ENCODE measurements at places on chromosomes 6 and 20.

- DNase-seq: no peak
Observed at GRCh38 chr6:102039441-102039840, 645.9 kb downstream of the GRIK2 start.

GRCh38 chr6:6870921-6871320 is 236.8 kb upstream of the RREB1 start:
- DNase-seq: no peak

GRCh38 chr6:149896491-149896890 is 1.4 kb downstream of the RAET1E start:
- DNase-seq: no peak

DNA sequence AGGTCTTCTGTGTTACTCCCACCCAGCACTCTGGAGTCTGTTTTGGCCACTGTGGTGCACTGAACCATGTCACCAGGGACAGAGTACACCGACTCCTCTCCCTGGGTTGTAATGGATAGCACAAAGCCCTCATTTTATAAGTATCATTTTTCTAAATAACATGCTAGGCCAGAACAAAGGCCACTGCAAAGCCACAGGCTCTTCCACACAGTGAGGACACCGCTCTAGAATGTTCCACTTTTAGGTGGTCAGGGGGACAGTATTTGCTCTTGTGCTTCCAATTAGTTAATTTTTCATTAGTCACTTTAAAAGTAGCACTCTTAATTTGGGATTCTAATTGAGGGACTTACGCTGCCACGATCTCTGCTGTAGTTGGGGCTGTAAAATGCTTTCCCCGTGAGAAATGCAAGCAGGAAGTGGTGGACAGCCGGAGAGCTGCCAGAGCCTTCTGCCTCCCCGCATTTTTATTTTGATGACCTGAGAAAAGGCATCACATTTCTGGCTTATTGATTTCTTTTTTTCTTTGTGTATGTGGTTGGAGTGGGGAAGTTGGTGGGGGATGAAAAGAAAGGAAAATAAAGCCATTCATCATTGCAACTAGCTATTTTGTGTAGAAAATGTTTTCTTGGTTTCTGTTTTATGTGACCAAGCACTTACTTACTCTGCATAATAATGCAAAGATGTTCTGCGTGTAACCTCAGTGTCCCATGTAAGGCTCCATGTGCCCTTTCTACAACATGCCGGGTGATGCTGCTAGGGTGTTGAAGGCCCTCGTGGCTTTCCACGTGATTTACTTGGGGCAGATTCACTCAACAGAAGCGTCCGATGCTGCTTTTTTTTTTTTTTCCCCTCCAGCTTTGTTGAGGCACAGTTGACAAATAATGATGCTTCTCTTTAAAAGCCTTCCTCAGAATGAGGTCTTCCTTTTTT is 195.9 kb downstream of the SASH1 start:
- no peak for DNase-seq

All from posterior cingulate gyrus (tissue), 11 donors.